D721Med (cell line): ENCODE measurements at places on chromosomes 7 and 10.

GRCh38 chr7:157797361-157797760 lies 460.6 kb downstream of the DNAJB6 start:
- DNase-seq, result no peak

GRCh38 chr7:21107101-21107500 lies 320.4 kb upstream of the SP8 start:
- no peak for DNase-seq

DNA sequence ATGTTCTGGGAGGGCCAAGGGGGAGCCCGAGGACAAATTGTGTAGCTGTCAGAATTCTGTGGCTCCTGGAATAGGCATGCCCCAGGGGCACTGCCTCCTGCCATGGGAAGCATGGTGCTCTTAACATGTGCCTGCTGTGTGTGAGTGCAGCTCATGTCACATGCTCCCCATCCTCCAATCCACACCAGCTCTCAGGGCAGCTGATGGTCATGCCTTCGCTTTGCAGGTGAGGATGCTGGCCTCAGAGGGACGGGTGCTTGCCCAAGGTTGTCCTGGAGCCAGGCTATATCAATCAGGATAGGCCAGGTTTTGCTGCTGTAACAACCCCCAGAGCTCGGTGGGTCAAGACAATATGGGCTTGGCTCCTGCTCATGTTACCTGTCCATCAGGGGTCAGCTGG lies 303.4 kb downstream of the RPS24 start:
- DNase-seq, result no peak

GRCh38 chr10:52437205-52437646 lies 123.1 kb downstream of the DKK1 start:
- no peak for DNase-seq

DNA sequence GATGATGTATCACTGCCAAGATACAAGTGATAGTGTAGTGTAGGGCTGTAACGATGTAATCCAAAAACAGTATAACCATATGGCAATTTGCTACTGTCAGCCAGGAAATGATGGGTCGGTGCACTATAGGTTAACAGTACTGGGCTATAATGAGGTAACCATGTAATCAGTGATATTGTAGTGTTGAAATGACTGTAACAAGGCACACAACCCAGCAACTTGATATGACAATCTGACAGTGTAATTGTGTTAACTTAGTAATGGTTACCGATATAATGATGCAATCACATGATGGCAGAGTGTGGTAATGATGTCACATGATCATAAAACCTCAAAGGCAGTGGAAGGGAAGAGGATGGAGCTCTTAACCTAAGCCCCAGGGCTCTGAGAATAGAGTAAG lies 73.8 kb upstream of the SLF2 start:
- no peak for DNase-seq

- DNase-seq, result no peak
Measured at GRCh38 chr7:106317971-106318370, 33.2 kb upstream of the NAMPT start.

- DNase-seq, result no peak
Measured at GRCh38 chr7:18352339-18353255, 143.0 kb upstream of the HDAC9 start.

DNA sequence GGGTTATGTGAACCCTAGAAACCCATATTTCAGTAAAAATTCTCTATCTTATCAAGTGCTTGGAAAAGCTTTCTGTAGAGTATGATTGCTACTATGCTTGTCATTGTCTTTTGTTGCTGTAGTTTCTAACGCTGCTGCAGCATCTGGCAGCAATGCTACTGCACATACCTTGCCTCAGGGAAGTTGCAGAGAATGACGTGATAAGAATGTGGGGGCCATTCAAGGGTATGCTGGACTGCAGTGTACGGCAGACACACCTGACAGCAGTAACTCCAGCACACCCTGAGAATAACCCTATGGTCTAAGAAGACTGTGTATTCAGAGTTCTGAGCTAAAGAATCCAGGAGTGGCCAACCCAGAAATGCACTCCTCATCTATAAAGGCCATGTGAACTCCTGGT lies 20.5 kb downstream of the TRIM4 start:
- no peak for DNase-seq

- no peak for DNase-seq
Measured at GRCh38 chr10:64275774-64276173, 754.6 kb downstream of the REEP3 start.

DNA sequence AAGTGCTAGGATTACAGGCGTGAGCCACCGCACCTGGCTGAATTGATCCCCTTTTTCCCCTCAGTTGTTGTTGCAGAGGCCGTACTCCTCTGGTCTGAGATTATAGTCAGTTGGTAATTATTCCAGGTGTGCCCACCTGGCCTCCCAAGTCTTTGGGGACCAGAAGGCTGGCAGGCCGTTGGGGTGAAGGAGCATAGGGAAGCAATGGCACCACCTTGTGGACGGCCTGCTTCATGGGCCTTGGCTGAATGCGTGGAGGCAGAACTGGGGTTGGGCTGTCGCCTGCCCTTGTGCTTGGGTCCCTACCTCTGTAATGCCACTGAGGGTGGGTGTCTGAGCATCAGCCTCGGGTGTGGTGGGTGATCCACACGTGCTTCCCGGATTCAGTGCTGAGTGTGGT lies 125.7 kb downstream of the RGS10 start:
- peak; percentile 73 for DNase-seq

DNA sequence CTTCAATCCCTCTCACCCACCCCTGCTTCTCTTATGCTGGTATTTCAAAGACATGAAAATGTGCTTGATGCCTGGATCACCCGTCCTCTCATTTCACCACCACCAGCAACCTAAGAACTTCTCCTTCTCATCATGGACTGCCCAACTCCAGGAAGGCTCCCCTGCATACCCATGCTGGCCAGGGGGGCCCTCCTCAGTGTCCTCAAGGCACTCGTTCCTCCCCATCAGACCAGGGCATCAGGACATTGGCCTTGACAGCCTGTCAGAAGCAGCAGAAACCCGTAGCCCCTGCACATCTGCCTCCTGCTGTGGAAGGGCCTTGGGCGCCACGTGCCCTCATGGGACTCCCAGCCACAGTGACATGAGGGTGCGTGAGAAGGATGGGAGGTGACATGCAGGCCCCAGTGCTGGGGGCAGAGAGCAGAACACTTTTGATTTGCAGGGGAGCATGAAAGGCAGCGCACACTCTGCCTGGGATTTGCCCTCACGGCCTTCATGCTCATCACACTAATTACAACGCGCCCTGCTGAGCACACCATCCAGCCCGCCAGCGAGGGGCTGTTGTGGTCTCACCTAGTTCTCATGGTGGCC lies 1.9 kb upstream of the HSPA12A start:
- no peak for DNase-seq

DNA sequence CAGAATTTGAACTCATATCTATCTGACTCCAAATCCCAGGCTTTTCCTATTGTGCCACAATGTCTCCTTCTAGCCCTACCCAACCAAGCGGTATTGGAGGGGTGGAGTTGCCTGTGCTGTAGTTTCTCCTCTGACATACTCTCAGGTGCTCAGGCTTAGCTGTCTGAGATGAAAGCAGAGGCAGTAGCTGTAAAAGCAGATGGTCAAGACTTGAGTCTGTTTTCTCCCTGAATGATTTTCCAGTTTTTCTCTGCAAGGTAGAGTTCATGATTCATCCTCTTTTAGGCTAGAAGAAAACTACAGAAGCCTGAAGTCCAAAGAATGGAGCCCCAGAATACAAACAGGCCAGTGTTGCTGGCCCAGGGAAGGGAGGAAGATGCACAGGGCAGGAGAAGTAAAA lies 130.0 kb downstream of the PDE1C start:
- DNase-seq, result no peak

- DNase-seq, result no peak
Measured at GRCh38 chr7:141306081-141306480, 232.2 kb downstream of the TMEM178B start.

DNA sequence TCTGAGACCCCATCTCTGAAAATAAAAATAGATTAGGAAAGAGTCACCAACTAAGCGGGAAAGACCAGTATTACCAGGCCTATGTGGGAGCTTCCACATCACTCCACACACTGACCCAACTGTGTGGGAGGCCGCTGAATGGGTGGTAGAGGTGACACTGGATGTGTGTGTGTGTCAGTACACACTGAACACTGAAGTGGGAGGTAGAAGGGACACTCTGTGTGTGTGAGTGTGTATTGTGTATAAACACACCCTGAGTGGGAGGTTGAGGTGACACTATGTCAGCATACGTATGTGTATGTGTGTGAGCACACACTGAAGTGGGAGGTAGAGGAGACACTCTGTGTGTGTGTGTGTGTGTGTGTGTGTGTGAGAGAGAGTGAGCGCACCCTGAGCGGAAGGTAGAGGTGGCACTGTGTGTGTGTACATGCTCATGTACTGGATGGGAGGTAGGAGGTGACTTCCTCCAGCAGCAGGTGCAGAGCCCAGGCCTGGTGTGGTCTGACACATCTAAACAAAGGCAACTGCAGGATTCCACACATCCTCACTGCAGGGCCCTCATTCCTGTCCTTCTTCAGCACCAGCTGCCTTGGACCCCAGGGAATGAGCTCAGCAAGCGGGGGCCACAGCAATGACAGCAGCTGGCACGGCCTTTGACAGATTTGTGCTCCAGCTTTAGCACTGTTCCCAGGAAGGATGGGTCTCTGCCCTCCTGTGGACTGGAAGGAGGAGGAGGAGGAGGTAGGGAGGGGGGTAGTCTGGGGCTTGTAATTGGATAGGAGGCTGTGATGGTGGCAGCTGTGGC lies 26.5 kb upstream of the RBM20 start:
- DNase-seq, result no peak

DNA sequence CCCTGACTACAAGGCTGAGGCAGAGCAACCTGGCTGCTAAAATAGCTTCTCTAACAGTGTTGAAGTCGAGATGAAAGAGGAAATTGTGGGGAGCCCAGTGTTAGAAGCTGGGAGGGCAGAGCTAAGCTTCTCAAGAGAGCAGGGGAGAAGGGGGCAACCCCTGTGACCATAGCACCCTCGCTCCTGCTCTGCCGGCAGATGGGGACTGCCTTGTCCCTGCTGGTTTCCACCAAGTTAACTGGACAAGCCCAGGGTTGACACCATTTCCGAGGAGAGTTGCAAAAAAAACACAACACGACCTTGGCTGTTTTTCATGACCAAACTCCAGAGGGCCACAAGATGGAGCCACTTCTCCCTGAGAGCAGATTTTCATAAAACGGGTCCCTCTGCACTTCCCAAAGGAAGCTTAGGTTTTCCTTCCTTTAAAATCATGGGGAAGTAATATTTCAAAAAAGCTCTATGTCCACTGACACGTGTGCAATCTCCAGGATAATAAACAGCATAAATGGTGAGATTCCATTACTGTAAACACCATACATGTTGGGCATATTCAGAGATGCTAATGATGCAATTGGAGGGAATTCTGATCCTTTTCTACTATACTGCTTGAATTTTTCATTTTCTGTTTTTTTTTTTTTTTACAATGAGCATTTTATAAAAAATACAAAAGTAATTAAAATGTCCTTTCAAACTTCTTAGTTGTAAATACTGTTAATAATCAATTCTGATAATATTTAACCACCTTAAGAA lies 140.4 kb downstream of the PIP4K2A start:
- DNase-seq, result no peak
